Mucosa of gallbladder (tissue), 1 donor: ENCODE measurements at places on chromosomes 2 and 18. TPM values are rescaled to one million over a fixed set of nuclear protein-coding genes. Genes with fewer than 3 reads are reported as not detected.

DNA sequence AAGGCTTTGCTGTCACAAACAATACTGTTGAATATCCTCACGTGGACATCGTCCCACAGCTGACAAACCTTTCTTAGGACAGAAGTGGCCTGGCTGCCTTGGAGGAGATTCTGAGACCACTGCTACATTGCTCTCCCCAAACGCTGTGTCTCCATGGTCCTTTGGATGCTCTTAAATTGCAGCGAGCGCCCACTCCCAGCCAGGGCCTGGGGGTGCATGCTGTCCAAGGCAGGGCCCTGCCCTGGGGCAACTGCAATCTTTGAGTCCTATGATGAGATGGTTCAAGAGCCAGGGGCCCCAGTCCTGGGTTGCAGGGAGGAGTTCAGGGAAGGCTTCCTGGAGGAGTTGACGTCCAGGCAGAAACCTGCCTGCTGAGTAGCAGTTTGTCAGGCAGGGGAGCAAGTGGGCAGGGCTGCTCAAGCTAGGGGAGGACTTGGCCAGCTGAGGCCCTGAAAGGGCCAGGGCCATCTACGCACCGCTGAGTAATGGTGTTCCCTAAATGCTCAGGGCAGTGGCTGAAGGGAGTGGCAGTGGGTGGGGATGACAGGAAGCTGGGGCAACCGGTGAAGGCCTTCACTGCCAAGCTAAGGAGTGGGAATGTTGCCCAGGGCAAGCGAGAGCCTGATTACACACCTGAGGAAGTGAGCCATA lies 10.8 kb upstream of the SDC1 start:
- DNase-seq, result peak; percentile 73

DNA sequence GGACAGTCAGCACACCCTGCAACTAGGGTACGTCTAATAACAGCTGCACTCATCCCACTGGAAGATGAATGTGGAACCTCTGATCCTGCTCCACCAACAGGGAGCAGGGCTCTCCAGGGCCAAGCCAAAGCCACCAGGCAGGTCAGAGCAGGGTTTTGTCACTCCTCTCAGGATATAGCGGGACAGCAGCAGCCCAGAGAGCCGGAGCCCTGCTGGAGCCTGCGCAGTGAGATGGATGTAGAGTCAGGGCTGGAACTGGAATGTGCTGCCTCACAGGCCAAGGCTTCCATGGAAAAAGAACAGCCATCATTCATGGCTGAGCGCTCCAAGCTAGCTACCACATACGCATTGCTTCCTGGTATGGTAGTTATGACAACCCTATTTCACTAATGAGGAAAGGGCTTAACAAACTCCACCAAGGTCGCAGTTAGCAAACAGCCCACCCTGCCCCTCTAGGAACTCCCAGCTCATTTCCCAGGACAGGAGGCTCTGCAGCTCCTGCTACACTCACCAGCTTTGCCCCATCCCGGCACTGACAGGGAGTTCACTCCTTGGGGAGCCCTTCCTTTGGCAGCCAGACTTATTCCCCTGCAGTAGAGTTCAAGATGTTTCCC lies 85.2 kb downstream of the HS1BP3 start:
- no peak for DNase-seq

- no peak for DNase-seq
Observed at GRCh38 chr18:74876630-74877243, 279.1 kb downstream of the ZNF407 start.

DNA sequence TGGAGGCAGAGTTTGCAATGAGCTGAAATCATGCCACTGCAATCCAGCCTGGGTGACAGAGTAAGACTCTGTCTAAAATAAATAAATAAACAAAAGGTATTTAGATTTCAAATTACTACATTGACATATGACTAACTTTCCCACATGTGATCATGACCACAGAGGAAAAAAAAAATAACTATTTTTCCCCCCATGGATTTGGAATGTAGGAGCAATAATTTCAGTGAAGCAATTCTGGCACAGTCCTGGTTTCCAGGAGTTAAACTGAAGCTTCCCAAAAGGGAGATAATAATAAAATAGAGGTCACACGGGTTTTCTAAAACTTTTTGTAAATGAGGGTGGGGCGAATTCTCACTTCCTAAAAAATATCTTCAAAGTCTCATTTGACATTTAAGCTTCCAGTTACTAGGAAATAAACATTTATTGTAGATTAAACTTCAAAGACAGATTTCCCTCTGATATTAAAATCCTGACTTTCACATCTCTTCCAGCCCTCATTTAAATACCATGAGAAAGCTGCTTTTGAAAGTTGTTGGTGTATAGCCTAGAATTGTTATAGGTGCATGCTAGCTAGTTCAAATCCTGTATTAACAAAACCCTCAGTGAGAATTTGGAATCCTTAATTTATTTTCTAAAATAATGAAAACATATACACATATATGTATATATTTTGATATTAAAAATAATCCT lies 20.7 kb downstream of the SLC19A3 start:
- no peak for DNase-seq

DNA sequence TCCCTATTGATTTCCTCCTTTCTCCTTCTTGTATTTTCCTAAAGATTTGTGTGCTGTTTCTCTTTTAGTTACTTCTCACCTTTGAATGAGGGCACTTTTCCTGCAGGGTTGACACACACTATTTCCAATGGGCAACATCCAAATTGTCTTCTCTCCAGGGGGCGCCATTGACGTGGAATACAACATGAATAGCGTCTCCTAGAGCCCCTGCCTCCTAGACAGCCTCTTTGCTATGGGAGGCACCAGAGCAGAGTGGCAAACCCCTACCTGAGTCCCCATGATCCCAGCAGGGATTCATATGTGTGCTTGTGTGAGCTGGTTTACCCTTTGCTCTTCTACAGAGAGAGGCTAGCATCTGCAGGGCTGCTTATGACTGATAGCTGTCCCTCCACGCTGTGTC lies 61.3 kb upstream of the ITSN2 start:
- peak; percentile 62 for DNase-seq

- peak; percentile 76 for DNase-seq
Observed at GRCh38 chr2:42102024-42102590, 54.3 kb downstream of the PKDCC start.

- DNase-seq, result no peak
Observed at GRCh38 chr18:78771496-78772359, 207.9 kb upstream of the SALL3 start.

DNA sequence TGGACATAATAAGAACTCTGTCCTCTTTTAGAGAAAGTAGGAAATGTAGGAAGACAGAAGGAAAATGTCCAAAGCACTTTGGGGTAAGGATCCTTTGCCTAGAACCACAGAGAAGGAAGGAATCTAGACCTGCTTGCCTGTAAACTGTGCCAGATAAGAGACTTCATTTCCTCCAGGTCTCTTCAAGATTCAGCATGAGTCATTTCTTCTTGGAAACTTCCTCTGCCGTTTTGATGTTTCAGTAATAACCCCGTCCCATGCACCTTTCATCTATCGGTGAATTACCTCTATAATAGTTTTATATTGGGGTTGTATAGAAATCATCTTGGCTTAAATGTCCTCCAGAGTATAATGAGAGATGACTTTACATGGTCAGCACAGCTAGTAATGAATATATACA lies 63.2 kb upstream of the LRATD1 start:
- DNase-seq, result no peak

DNA sequence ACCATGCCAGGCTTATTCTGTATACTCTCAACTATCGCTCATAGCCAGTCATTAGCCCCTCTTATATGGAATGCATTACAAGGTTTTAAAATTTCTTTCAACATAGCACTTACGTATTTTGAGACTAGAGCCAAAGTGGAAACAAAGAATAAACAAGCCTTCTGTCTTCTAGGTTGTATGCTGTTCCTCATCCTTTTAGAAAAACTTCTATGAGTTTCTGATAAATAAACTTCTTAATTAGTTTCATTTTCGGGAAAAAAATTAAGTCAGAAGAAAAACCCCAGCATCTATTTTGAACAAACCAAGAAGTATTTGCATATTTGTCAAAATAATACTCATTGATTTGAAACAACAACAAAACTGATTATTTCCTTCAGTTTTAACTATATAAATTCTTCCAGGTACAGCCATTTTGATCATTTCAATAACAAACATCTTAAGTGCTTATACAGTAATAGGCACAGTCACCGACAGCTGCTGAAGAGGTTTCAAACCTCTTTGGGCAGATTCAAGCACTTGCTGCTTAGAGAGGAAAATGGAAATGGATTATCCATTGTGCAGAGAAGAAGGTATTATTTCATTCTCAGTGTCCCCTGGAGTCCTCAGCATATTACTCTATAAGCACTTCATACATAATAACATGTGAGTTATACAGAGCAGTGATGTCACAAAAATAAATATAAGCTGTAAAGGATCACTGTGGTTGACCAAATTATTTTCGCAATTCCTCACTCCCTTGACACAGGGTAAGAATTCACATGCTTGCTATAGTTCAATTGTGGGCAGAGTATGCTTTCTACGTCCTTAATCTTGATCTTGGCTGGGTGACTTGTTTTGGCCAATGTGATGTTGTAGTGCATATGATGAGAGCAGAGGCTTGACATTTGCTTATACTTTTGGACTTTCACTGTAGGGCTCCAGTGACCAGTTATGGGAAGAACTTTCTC lies 833.8 kb downstream of the TRIB2 start:
- DNase-seq, result no peak

GRCh38 chr2:233051241-233052149 lies 8.6 kb upstream of the INPP5D start:
- DNase-seq, result no peak

- no peak for DNase-seq
Observed at GRCh38 chr2:177604271-177605065, 211.9 kb downstream of the AGPS start.

GRCh38 chr2:64730551-64731262 lies 77.0 kb upstream of the SERTAD2 start:
- DNase-seq, result peak; percentile 74

DNA sequence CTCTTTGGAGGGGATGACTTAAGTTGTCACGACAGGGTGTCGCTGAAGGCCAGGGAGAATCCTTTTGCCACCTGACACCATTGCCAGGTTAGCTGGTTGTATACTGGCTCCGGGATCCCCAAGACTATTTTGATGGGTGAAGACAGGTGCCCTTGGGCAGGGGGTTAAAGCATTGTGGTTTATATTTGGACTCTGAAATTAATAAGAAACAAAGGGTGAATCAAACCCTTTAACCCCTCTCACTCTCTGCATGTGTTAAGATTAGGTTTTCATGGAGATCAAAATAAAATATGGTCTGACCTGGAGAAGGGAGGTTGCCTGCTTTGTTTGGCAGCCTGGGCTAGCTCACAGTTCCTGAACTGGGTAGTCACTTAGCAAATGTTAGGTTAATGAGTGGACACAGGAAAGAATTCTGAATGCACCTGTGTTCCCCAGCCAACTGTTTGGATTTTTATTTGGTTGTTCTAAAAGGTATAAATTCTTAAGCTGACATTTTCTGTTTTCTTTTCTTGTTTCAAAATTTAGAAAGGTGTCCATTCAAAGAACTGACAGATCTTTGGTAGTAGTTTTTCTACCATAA lies 301.7 kb downstream of the KCNS3 start:
- DNase-seq, result no peak

- no peak for DNase-seq
Observed at GRCh38 chr2:62199392-62200125, 3.6 kb downstream of the B3GNT2 start.

DNA sequence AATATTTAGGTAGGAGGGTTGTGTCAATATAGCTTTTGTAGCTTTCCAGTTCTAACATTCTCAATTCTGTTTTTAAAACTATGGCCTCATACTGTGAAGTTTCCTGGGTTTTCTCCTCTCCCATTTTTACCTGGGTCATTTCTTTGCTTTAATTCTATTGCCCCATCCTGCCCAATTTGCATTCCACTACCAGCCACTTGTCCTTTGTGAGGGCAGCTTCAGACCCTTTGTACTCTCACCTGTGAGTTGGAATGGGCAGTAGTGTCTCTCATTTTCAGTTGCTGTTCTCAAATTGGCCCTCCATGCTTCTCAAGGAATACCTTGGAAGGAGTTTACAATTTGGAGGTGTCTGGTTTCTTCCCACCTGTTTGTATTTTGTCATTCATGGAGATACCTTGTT lies 108.4 kb downstream of the CAMKMT start:
- no peak for DNase-seq

DNA sequence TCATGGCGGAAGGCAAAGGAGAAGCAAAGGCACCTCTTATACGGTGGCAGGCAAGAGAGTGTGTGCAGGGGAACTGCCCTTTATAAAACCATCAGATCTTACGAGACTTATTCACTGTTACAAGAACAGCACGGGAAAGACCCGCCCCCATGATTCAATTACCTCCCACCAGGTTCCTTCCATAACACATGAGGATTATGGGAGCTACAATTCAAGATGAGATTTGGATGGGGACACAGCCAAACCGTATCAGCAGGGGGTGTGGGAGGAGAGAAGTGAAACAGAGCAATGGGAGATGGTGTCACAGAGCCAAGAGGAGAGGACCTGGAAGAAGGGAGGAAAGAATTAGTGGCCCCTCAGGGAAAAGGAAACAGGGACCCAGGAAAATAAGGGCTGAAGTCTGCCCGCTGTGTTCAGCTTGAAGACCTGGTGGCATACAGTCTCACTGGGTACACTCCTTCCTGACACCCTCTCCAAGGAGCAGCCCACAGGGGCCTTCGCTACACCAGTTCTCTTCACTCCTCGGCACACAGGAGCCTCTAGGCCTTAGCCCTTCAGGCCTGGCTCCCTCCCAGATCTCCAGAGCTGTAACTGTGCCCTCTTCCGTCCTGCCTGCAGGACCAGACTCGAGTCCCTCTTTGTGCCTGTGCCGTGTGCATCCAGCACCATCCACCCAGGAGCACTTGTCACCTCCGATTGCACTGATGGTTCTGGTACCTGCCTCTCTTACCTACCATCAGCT lies 262.1 kb downstream of the EIPR1 start:
- DNase-seq, result no peak

The FAM237A gene
- not detected for total RNA-seq

The TMEM150A gene
- total RNA-seq, result 31.9 TPM

The NLRC4 gene
- total RNA-seq, result 1.9 TPM
